Activated CD4-positive, alpha-beta T cell treated with anti-CD3 and anti-CD28 coated beads, Interleukin-2, Interleukin-4, amounts not matched to agents 100 ng/mL and 50 ng/mL, durations not matched to agents 16 hours and 8 hours (primary cell): ENCODE measurements at places on chromosomes 13 and 19.

GRCh38 chr13:71219698-71220415 lies 647.1 kb downstream of the DACH1 start:
- DNase-seq = no peak

- peak; percentile 78 for DNase-seq
Observed at GRCh38 chr19:14472202-14472938, 2.8 kb downstream of the PTGER1 start.

DNA sequence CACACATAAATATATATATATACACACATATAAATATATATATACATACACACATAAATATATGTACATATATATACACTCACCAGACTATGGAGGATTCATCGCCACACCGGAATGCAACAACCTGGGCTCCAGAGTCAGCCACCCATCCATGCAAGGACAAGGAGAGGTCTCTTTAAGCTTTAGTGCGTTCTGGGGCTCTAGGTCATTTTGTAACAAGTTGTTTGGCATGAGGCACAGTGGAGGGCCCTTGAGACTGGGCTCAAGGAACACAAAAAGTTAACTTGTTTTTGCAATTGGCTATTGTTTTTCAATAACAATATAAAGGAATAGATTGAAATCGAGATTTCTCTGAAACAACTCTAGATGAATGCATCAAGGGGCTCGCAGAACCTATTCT lies 4.9 kb upstream of the ZNF90 start:
- DNase-seq = no peak

- DNase-seq = no peak
Observed at GRCh38 chr13:50994651-50995050, 85.1 kb downstream of the RNASEH2B start.

DNA sequence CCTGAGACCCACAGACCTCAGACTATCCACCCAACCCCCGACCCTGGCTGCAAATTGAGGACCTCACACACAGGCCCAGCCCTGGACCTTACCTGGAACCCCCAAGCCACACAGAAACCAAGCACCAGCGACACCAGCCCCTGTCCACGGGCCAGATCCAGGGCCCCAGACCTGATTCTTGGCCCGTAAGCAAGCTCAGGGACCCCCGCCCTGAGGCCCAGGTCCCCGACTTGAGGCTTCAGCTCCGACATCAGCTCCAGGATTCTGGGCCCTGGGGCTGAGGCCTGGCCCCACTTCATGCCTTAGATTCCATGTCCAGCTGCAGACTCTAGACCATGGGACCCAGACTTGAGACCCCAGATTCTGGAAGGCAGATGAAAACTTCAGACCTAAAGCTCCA lies 6.3 kb downstream of the TTYH1 start:
- no peak for DNase-seq
